ENCODE measurements at places on chromosomes 11 and 22.
A peak's percentile ranks its signal among the peaks of the same experiment; 100 is the strongest.

- no peak for DNase-seq
These were observed 27.8 kb downstream of the MYH9 start for GRCh38 chr22:36360011-36360410.

DNA sequence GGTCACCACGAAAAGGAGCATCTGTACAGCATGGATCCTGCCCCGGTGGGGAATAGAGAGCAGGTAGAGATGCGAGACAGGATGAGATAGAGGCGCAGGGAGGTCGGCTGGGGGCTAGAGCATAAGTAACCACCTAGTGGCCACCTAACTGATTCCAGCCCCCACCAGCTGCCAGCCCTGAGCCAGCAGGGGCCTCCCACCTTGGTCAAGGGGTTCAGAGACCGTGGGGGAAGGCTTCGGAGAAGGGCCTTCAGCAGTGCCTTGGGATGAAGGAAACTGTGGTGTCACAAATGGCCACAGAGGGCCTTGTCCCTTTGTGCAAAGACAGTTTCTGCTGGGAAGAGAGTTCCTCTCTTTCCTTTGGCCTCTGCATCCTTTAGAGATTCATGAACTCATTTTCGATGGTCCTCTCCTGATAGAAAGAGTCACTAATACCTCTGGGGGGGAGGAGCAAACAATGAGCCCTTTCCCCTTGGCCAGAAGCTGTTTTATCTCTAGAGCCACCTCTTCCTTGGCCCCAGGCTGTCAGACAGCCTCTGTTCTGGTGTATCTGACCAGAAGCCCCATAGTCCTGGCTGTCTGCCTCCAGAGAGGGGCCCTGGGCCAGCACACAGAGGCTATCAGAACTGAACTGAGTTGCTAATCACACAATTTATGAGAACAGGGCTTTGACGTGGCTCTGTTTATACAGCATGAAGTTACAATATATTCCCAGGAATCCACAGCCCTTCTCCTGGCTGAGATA lies 146.0 kb downstream of the PARVA start:
- DNase-seq, result no peak

DNA sequence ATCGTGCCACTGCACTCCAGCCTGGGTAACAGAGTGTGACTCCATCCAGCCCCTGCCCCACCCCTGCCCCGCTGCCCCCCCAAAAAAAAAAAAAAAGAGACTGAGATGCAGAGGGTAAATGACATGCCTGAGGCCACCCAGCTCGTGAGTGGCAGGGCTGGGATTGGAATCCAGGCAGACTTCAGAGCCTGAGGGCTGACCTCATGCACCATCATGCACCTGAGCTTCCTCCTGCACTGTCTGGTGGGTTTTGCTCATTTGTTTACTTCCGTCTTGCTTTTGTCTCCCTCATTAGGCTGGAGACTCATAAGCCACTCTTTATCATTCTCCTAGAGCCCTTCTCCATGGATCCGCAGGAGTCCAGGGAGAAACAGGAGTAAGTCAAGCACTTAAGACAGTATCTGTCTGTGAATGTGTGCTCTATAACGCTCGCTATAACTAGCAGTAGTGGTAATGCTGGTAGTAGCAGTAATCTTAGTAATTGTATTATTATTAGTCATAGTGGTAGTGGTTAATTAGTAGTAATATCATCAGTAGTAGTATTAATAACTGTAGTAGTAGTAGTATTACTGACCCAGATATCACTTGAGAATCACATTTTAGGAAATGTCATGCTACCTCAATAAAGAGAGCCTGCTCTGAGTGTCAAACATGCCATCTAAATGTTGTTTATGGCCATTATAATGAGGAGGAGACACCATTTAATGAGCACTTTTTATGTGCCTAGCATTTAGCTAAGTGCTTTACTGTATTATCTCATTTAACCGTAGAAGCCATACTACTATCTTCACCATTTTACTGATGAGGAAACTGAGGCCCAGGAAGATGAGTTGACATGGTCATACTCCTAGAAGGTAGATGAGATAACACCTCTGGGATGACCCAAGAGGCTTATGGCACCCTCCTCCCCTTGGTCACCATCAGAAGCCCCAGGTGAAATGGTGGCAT lies 85.0 kb downstream of the NAT10 start:
- DNase-seq, result no peak

- no peak for DNase-seq
These were observed 4.1 kb upstream of the ELFN2 start for GRCh38 chr22:37431366-37431765.

GRCh38 chr11:35771722-35772121 lies 109.1 kb downstream of the TRIM44 start:
- no peak for DNase-seq

DNA sequence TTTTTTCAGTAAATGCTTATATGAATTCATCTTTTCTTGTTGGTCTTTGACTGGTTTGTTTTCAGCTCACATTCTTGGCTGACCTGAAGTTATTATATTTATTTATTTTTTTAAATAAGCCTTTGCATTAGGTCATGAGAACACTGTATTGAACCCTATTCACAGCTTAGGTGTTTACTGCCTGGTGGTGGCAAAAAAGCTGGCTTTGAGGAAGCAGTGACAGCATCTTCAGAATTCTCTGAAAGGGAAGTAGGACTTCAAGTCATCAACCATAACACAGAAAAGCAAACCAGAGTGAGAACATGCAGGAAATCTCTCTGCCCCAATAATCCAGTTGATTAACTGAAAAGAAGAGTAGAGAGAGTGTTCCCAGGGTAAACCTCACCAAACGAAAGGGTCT lies 30.3 kb upstream of the MMP13 start:
- no peak for DNase-seq

DNA sequence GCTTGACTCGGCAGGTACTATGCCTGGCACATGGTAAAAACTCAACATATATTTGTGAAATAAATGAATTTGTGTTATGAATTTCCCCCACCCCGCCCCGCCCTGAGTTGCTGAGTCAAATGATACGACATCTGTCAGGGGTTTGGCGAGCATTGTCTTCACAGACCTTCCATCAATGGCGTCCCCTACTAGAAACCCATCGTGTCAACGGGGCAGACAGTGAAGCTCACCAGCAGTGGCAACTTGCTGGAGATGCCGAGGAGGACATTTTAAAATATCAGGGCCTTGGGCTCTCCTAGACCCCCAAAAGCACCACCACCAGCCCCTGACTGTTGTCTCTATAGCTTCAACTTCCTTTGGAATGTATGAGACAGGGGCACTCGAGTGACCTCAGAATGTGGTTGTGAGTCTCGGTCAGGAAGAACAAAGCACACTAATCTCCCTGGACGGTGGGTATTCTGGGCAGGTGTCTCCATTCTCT lies 761 bp upstream of the NXF1 start:
- DNase-seq, result no peak

DNA sequence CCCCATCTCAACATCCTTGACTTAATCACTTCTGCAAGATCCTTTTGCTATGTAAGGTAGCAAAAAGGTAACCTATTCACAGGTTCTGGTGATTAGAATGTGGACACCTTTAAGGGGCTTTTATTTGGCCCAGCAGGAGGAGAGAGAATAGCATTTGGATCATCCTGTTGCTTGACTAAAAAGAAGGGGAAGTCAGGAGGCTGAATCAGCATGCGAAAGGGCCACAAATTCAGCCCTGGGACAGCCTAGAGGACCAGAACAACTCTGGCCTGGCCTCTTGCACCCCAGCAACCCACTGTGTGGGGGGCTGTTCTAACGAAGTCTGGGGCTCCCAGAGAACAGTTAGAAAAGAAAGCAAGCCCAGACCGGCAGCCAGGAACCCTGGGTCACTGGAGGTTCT lies 3.2 kb upstream of the HMOX1 start:
- DNase-seq, result no peak

DNA sequence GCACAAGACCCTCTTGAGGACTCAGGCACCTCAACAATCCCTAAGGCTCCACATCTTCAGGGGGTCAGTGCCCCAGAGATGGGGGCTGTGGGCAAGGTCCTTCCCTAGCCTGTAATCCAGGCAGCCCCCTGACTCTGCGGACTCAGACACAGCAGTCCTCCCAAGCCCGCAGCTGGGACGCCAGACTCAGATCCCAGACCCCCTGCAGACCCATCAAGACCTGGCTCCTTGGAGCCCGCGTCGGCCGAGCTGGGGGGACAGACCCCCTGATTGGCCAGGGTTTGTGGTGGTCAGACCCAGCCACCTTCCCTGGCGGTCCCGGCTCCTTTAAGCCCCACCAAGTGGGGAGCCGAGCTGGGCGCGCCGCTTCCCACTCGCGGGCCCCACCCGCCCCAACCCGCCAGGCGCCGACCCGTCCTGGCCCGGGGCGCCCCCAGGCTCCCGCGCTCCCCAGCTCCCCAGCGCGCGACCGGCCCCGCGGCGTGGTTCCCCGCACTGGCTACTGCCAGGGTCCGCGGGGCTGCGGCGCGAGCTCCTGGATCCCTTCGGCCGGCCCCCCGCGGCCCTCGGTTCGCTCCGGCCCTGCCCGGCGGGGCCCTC lies 458 bp downstream of the OSBPL5 start:
- DNase-seq, result peak; percentile 19

GRCh38 chr22:32725369-32725988 lies 76.0 kb upstream of the TIMP3 start:
- no peak for DNase-seq

GRCh38 chr22:27029584-27030130 lies 372.3 kb downstream of the MIAT start:
- DNase-seq, result no peak

- DNase-seq, result no peak
These were observed 17.1 kb downstream of the MAFF start for GRCh38 chr22:38218661-38219622.

DNA sequence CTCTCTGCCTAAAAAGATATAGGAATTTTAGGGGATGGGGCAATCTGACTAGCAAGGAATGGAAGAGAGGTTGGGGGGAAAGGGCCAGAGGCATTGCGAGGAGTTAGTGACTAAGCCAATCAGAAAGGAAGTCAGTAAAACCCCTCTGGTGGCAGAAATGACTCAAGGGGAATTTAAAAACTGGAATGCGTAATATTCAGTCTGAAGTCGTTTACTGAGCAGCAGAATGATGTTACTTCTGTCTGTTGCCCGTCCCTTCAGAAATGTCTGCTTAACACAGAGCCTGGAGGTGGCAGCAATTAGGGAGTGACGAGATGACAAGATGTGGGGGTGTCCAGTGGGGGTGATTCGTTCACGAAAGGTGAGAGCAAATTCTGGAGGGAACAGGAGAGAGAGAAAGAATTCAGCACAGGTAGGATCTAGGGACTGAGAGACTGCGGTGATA lies 107.7 kb upstream of the CLMP start:
- DNase-seq, result no peak

DNA sequence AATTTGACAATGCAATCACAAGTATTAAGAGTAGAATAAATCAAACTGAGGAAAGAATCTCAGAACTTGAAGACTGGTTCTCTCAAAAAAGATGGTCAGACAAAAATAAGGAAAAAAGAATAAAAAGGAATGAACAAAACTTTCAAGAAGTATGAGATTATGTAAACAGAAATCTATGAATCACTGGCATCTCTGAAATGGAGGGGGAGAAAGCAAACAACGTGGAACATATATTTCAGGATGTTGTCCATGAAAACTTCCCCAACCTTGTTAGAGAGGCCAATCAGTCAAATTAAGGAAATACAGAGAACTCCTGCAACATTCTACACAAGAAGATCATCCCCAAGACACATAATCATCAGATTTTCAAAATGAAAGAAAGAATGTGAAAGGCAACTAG lies 235.7 kb downstream of the SBF2 start:
- no peak for DNase-seq

- DNase-seq, result no peak
These were observed 123.4 kb downstream of the ETS1 start for GRCh38 chr11:128463979-128464378.
